GM06990 (cell line): ENCODE measurements at places on chromosomes 5 and 9.

GRCh38 chr9:524008-524407 lies 309.3 kb downstream of the DOCK8 start:
- no peak for DNase-seq

DNA sequence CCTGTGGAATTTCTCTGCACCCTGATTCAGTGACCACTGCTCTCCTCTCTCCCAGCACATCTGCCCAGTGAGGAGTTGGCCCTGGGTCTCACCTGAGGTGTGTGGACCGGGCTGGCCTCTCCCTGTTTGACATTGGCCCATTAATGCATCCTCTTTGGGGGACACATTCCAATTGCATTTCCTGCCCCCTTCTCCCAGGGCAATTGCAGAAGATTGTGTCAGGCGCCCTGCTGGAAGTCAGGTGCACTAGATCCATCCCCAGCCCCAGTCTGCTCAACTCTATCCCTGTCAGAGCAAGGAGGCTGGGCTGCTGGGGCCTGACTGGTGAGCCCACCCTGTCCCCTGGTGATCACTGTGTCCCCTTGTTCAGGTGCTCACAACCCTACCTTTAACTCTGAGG lies 84.5 kb downstream of the LMX1B start:
- DNase-seq: no peak

GRCh38 chr9:128723352-128723865 lies 518 bp downstream of the ZDHHC12 start:
- DNase-seq: no peak

DNA sequence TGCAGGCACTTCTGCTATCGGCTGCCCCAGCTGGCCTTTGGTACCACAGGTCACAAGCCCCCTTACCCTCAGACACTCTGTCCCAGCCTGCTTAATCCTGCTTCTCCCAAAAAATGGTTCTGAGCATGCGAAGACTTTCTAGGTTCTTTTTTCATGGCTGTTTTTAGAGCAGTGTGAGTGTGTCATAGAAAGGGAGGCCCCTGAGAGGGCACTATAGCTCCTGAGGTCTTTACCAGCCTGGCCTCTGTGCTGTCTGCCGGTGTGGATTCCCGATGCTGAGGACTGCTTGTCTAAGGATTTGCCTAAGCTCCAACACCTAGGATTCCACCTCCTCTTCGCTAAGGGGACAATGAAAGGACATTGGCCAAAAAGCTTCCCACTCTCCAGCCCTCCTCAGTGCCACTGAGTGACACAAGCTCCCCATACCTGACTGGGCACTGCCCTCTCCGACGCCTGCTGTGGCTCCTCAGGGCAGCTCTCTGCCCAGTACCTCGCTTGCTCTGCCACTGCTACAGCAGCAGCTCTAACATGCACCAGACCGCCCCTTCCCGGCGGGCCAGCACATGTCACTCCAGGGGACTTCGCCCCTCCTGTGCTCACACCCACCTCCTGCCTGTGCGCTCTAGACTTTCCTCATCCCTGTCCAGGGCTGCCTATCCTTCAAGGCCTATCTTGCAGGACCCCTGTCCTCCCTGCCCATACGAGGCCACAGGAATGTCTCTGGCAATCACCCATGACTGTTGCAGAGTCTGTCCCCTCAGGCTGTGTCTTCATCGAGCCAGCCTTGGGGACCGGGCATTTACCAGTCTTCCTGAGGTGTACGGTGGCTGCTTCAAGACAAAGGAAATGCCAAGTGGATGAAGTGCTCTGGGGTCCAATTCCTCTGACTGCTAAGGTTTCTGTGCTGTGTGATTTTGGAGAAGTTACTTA lies 21.0 kb downstream of the MACROH2A1 start:
- no peak for DNase-seq

GRCh38 chr9:37471942-37472684 lies 6.9 kb upstream of the ZBTB5 start:
- DNase-seq: no peak

DNA sequence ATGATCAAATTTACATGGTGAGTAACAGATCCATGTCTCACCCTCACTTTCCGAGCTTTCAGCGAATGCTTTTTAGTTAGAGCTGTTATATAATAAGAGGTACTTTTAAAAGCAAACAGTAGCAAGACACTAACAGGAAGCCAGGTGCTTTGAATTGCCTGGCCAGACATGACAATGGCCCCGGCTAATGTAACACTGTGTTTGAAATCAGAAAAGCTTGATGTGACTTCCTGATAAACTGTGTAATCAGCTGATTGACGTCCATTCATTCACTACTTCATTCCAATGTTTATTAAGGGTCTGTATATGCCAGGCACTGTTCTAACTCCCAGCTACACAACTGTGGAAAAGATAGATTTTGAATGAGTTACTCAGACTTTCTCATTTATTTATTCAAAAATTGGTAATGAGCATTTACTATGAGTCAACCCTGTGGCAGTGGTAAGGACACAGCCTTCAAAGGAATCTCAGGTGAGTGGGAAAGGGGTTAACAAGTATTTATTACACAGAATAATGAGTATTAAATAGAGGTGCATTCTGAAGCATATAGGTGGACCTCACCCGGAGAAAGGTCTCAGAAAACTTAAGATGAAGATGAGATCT lies 26.6 kb downstream of the DPYSL3 start:
- no peak for DNase-seq

DNA sequence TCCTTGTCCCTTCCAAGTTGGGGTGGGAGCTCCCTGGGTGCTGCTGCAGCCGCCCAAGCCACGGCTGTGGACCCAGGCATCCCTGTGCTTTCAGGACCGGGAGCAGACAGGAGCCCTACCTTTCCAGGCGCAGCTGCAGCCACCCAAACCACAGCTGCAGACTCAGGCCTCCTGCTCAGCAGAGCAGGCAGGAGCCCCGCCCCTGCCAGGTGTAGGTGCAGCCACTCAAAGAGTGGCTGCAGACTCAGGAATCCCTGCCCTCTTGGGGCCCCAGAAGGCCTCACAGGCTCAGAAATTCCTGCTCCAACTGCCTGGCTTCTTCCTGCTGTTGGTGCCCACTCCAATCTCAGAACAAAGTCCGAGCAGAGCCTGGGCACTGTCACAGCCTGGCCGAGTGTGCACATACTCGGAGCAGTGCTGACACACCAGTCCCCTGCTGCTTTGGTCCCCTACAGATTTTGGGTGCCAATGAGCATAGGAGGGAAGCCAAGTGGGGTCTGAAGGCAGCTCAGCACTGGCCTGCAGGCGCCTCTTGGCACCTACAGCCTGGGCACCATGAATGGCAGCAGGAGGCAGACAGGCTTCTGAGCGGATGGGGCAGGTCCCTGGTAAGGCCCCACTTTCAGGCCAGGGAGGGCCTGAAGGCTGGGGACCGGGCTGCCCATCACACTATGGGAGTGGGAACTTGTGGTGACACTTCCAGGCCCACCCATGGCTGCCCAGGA lies 6.0 kb upstream of the TESK1 start:
- DNase-seq: no peak

- no peak for DNase-seq
Measured at GRCh38 chr5:72920690-72921502, 34.9 kb upstream of the FCHO2 start.

- no peak for DNase-seq
Measured at GRCh38 chr5:9338796-9339195, 207.1 kb downstream of the SEMA5A start.

- no peak for DNase-seq
Measured at GRCh38 chr5:16952968-16953671, 17.0 kb upstream of the MYO10 start.

DNA sequence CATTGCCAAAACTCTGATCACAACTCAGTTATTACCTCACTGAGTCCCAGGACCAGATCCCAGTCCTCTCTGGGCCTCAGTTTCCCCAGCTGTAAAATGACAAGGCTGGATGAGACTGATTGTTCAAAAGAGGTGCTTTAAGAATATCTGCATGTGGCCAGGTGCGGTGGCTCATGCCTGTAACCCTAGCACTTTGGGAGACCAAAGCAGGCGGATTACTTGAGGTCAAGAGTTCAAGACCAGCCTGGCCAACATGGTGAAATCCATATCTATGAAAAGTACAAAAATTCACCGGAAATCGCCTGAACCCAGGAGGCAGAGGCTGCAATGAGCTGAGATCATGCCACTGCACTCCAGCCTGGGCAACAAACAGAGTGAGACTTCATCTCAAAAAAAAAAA lies 8.3 kb downstream of the ATOX1 start:
- DNase-seq: no peak

- no peak for DNase-seq
Measured at GRCh38 chr9:136978073-136978864, 965 bp downstream of the PTGDS start.

- no peak for DNase-seq
Measured at GRCh38 chr5:158431369-158432029, 572.6 kb upstream of the CLINT1 start.

DNA sequence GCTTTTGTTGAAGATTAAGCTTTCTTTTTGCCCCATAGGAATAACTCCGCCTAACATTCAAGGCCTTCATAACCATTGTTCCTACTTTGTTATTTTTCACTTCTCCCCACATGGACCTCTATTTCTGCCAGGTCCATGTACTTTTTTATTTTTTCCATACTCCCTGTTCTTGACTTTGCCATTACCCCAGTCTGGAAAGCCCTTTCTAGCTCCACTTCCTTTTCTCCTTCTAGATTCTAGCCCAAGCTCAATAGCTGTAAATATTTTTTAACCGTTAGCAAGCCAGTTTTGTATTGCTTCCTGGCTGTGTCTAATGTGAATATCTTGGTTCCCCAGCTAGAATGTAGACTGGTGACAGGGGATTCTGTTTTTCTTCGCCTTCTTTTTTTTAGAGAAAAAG lies 26.1 kb downstream of the NCBP1 start:
- DNase-seq: no peak
